ENCODE measurements at places on chromosomes 12 and 14.

- no peak for DNase-seq
Measured at GRCh38 chr14:89240414-89240813, 176.6 kb downstream of the FOXN3 start.

DNA sequence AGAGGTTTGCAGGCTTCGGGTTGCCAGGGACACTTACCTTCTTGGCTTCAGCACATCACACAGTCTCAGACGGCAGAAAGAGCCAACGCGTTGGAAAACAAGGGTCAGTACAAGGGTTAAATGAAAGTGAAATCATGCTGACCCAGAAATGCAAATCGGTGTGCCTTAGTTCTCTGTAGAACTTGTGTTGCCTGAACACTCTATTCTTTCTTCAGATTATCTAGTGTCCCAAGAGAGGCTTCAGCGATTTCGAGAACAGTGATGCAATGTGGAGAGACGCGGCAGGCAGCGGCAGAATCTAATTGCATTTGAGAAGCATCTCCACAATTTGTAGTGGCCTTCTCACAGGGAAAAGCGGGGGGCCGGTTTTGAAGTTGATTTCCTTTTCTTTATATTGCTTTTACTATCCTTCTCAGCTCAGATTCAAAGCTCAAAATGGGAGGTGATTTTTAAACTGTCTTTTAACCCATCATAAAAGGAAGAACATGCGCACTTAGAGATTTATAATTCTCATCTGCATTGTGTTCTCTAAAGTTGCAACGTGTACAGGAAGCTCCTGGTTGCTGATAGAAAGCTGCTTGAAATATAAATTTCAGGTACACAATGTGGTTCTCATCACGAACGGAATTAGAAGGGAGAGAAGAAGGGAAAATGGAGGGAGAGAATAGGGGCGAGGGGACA, 67.8 kb upstream of the EGLN3 start:
- DNase-seq: peak; percentile 49

DNA sequence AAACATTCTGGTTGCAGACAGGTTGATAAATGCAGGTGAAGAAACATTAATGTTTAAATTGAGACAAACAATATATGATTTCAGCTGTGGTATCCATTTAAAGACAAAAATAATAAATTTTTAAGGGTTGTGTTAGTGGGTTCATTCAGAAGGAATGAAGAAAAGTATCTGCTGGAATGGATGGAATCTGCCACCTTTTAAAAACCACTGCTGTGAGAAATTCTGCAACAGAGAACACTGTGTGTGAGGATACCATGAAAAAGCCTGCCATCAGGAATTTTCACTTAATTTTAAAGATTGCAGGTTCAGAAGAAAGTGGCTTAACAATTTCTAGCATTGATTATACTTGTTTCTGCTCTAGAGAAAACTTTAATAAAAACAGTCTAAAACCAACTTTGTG, 184.6 kb upstream of the SOX5 start:
- DNase-seq: no peak

- DNase-seq: peak; percentile 30
Measured at GRCh38 chr12:28872654-28873268, 276.3 kb upstream of the FAR2 start.

GRCh38 chr12:62744551-62744950, 190.4 kb downstream of the PPM1H start:
- no peak for DNase-seq

GRCh38 chr12:64819816-64820402, 4.5 kb upstream of the TBC1D30 start:
- DNase-seq: no peak

- no peak for DNase-seq
Measured at GRCh38 chr14:88707088-88707487, 85.7 kb downstream of the EML5 start.

Data from NCI-H187 (cell line).